Heart right ventricle (tissue), 16 donors: ENCODE measurements at places on chromosomes 2 and 18. TPM values are rescaled to one million over a fixed set of nuclear protein-coding genes. Genes with fewer than 3 reads are reported as not detected.

Gene MCFD2
- total RNA-seq, result 59.8 TPM

Gene MFSD6
- 21.4 TPM for total RNA-seq

Gene GALNT14
- 0.46 TPM for total RNA-seq

DNA sequence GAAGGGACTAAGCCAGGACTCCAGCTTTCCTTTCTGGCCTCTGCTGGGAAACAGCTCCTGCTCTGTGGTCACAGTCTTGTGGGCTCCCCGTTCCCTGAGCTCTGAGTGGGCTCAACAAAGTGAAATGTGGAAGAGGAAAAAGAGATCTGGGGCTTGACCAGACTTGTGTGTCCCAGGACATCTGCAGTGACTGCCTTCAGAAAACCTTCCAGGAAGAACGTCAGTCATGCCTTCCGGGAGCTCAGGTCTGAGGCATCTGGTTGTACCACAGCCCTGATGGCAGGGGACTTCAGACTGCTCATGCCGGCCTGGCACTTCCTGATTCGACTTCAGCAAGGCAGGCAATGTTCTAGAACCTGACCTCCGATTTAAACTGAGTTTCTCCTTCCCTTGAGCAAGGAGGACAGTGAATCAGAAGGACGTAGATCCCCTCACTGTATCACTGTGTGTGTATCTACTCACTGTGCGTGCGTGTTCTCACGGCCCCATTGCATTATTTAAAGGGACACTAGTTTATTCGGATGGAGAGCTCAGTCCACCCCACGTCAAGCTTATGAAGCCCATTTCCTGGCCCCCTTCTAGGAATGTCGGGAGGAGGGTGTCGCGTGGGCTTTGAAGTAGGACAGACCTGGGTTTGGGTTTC, 548 bp upstream of the FBLN7 start:
- DNase-seq, result no peak

DNA sequence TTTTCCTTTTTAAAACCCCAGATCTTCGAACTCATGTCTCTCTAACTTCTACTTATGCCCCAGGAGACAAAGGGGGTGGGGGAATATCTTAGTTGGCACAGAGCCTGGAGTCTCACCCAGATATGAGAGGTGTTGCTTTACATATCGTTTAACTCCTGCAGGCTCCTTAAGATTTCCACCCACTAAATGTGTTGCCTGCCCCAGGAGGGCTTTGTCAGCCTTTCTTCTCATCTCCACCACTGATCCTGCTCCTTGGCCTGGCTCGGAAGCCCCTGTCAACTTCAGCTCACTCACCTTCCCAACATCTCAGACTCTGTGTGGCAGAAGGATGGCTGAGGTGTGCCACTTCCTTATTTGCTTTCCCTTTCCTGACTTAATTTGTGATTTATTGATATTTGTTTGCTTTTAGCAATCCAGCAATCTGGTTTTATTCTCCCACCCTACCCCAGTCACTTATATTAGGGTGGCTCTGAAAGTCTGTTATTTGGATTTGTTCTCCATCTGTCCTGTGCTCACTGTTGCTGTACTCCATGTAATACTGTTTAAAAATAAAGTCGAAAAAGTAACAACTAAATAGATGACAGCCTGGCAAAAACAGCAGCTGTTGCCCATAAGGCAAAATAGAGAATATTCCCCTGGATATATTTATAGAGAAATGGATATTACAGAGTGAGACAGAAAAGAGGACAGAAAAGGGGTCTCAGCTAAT, 200.6 kb downstream of the ZBTB7C start:
- no peak for DNase-seq

- DNase-seq, result no peak
These were observed 32.6 kb downstream of the NAPG start for GRCh38 chr18:10558243-10558966.

GRCh38 chr2:232489516-232490220, 2.0 kb upstream of the ECEL1 start:
- no peak for DNase-seq

GRCh38 chr2:33317369-33318007, 159.0 kb upstream of the RASGRP3 start:
- DNase-seq, result no peak

- DNase-seq, result no peak
These were observed 19.3 kb upstream of the NEB start for GRCh38 chr2:151753540-151753939.

GRCh38 chr2:240555541-240556250, 2.1 kb downstream of the ANKMY1 start:
- DNase-seq, result no peak

DNA sequence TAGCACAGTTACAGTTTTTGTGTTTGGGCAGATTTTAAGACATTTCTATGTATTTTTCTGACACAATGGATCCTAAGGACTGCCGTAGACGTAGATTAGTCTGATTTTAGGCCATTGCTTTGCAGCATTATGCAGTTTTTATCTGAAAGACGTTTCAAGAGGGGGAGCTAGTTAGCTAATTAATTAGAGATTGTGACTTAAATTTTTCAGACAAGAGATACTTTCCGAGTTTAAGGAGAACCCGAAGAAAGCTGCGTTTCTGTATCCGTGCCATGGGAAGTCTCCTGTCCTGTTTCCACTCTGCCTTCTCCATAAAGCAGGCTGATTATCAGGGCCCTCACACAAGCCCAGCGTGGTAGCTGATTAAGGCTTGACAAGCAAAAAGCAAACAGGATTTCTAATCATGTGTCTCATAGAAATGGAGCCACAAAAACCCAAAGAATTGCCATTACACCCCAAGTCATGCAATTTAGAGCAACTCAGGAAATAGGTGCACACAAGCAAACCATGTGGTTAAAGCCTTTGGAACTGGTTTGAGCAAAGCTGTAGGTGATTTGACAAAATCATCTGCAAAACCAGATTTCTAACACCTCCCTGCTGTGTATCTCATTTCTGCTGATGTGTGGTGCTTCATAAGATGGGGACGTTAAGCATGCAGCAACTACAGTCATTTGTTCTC, 808.1 kb downstream of the RNF144A start:
- DNase-seq, result no peak

GRCh38 chr18:45463451-45463850, 151.8 kb upstream of the SLC14A2 start:
- no peak for DNase-seq

- no peak for DNase-seq
These were observed 271.7 kb upstream of the FN1 start for GRCh38 chr2:215707608-215708007.

DNA sequence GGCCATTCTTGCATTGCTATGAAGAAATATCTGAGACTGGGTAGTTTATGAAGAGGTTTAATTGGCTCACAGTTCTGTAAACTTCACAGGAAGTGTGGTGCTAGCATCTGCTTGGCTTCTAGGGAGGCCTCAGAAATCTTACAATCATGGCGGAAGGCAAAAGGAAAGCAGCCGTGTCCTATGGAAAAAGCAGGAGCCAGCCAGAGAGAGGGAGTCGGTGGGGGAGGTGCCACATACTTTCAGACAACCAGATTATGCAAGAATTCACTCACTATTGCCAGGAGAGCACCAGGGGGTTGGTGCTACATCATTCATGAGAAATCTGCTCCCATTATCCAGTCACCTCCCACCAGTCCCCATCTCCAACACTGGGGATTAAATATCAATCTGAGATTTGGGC, 64.1 kb downstream of the CPS1 start:
- DNase-seq, result no peak

GRCh38 chr18:55934821-55935220, 346.8 kb upstream of the TCF4 start:
- no peak for DNase-seq

GRCh38 chr2:231568785-231569435, 23.8 kb upstream of the TEX44 start:
- no peak for DNase-seq

DNA sequence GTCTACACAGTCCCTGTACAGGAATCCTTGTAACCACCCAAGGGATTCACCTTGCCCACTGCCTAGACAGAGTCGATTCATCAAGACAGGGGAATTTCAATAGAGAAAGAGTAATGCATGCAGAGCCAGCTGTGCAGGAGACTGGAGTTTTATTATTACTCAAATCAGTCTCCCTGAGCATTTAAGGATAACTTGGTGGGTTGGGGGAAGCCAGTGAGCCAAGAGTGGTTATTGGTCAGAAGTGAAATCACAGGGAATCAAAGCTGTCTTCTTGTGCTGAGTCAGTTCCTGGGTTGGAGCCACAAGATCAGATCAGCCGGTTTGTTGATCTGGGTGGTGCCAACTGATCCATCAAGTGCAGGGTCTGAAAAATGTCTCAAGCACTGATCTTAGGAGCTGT, 17.8 kb upstream of the FAM98A start:
- DNase-seq, result no peak

GRCh38 chr2:8119782-8120505, 561.9 kb upstream of the ID2 start:
- no peak for DNase-seq

DNA sequence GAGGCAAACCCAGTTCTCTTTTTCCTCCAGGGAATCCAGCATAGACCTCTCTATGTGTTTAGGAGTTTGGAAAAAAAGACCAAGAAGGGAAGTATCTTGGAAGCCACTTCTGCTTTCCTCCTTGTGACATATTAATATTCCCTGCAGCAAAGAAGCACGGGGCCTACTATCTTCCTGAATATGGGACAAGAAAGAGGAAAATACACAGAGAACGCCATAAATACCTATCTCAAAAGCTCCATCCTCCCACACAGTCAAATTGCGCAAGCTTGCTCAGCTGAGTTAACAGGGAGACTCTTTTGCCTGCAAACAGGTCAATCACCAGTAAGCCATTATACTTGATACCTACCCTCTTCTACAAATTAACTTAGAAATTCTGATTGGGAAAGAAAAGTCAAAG, 16.7 kb upstream of the RAPH1 start:
- DNase-seq, result no peak

GRCh38 chr2:190136259-190136658, 73.7 kb upstream of the MSTN start:
- DNase-seq, result no peak

DNA sequence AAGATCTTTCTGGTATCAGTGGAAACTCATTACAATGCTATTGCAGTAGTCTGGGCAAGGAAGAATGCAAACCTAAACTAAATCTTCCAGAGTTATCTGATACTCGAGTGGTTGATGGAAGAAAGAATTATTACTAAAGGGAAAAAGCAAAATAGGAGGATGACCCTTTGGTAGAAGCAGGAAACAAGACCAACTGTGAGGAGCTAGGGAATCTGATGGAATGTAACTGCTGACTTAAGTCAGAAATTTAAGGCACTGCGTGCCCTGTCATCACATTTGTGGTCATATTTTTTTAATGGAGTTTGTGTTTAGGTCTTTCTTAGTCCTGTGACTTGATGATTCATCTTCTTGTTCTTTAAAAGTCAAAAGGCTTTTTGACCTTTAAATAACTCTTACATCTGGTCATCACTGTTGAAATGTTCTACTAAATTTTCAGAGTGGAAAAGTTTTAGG, 36.5 kb upstream of the ARMC9 start:
- no peak for DNase-seq
